ENCODE measurements at places on chromosomes 5 and 9.

DNA sequence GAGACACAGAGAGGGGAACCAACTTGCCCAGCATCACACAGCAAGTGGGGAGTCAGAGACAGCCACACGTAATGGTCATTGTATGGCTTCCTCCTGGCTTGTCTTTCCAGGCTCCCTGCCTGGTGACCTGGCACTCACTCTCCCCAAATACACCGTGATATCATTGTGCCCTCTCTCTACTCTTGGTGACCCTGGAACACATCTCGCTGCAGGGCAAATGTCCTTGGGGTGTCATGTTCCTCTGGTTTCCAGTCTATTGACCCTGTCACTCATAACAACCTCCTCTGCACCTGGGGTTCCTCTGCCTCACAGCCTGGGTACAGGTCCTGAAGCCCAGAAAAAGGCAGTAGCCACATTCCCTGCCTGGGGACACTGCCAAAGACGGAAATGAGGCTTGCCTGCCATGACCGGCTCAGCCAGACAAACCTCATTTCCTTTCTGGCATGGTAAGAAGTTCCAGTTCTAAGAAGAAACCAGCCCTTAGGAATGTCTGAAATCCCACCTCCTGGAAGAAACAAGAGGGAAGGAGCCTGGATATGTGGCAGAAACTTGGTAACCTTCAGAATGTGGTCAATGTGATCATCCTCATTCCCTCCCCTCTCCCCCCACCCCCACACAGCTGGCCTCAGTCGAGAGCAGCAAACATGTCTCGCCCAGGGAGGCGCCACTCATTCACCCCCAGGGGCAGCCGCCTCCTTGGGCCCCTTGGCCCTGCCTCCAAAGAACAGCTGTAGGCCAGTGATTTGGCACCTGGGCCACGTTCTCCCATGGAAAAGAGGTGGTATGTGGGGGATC, 30.6 kb upstream of the SMU1 start:
- DNase-seq = peak; percentile 44

DNA sequence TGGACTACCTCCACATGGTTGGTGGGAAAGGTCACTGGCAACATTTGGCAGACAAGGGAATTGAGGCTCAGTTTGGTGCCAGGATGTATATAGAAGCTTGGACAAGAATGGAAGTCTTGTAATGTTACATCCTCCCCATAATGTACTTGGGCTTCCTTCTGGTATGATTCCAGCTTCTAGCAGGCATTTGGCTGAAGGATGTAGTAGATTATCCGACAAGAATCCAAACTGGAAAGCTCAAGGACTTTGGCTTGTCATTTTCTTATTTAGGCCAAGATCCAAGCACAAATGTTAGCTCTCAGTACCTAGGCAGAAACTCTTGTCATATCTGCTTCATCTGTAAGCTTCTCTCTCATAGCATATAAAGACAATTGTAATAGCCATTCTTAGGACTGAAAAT, 209.1 kb downstream of the MAPKAP1 start:
- peak; percentile 53 for DNase-seq

DNA sequence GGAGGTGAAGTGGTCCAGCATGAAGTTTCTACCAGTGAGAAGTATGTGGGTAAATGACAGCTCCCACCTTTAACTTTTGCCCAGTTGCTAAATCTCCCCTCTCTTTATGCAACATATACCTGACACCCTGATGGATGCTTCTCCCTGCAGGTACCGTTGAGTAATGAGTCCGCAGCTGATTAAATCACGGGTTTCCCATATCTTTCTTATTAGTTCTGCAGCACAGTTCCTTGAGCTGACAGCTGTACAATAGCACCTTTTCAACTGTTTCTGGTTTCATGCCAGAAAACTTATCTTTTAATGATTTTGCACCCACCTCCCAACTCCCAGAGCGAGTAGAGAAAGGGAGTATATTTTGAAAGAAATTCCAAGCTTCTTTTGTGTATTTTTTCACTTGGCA, 161.0 kb upstream of the TUT7 start:
- peak; percentile 34 for DNase-seq

DNA sequence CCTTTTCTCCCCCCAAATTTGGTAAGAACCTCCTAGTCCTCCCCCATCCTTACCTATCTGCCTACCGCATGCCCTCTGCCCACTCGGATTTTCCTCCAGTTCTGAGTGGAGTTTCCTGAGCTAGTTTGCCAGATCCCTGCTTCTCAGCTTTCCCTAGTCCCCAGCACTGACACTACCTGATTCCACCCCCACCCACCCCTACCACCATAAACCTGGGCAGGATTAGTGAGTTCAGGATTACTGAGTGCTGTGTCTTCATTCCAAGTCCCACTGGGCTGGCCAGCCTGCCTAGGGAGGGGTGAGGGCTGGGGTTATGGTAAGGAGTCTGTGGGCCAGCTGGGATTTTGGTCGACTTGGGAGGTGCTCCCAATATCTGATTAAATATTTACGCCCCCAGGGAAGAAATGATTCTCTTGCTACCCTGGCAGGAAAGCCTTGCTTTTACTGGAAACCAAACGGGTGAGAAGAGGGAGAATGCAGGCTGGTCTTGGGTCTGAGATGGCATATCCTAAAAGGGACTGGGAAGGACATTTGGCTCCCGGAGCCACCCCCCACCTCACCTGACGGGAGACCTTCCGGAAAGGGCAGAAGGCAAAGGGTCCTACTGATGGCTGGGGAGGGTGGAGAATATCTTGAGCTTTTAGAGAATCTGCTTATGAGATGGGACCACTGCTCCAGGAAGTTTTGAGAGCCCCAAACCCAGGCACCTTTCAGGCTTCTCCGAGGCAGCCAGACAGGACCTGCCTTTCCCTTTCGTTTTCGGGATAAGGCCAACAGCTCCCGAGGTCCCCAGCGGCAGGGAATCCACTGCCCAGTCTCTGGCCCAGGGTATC, 3.7 kb downstream of the PITX1 start:
- no peak for DNase-seq

GRCh38 chr9:137381501-137382443, 41.2 kb downstream of the EXD3 start:
- no peak for DNase-seq

GRCh38 chr5:90802474-90803317, 244.1 kb downstream of the ADGRV1 start:
- peak; percentile 38 for DNase-seq

DNA sequence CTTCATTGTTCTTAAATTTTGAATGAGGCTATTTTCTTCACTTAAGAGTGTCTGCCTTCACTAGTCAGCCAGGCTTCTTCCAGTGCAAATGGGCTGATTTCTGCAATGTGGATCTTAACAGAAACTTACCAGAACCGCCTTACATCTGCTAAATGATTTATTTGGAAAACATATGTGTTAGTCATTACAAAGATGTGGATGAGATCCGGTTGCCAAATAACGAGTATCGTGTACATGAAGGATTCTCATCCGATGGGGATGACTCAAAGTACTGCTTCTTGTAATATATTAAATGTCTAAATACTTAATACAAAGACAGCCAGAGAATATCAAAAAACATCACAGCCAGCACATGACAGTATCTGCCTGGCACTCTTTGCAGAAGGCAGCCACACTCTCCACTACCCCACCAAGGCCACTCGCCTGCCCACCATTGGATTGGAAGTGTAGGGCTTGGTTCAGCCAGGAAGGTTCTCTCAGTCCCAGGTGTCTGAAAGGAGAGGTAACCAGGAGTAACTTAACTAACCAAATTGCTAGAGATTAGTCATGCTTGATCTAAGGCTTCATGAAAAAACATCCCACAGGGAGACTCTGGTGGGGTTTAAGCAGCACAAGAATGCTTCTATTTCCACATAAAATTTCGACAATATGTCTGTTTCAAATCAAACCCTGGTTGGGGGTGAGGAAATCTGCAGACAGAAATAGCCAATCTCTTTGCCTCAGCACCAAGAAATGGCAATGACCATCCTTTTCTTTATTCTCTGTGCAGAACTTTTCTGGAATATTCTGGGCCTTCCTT, 174.8 kb downstream of the GADD45G start:
- DNase-seq = peak; percentile 38

DNA sequence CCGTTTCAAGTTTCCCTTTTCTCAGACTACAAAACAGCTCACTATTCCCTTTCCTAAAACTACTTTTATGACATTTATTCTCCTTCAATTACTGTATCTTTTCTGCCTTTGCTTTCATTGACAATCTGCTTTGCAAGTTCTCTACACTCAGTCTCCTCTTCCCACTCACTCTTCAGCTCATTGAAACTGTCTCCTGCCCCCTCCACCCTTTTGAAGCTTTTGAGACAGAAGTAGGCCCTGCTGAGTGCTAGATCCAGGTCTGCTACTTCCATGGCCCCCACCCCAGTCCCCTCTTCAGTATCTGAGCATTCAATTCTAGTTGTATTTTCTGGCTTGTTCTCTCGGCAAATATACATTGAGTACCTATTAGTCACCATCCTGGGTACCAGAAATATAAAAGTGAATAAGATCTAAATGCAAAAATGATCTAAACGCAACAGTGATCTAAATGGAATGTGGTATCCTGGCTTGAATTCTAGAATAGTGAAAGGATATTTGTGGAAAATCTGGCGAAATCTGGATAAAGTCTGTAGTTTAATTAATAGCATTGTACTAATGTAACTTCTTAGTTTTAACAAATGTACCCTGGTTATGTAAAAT, 58.4 kb downstream of the OR2K2 start:
- no peak for DNase-seq

- no peak for DNase-seq
These were observed 21.3 kb downstream of the HTR4 start for GRCh38 chr5:148633067-148633377.

DNA sequence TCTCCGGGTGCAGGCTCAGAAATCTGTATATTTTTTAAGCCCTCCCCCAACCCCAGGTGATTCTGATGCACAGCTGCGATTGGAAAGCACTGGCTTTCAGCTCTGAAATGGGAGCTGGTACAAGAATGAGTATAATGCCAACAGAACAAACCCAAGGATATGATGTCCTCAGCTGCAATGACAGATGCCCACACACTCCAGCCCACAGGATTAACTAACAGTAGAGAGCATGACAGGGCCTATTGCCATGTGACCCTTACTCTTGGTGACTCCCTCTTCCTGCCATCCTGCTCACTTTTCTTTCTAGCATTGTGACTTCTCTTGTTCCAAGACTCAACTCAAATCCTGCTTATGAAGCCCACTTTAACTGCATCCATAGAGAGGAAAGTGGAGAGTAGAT, 174.5 kb downstream of the FGF18 start:
- DNase-seq = no peak

DNA sequence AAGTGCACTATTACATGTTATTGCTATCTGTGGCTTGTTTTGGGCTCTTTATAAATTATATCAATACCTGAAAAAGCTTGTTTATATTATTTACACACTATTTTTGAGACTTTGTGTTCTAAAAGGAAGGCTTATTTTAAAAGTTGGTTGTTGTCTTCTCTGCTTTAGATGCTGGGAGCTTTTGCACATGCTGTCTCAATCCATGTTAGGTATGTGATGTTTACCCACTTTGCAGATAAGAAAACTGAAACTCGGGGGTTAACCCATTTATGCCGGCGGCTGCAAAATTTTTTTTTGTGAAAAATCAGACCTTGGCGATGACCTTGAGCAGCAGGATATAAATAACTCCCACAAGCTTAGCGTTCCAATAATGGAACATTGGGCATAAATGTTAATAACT, 212.9 kb downstream of the RANBP17 start:
- no peak for DNase-seq

- no peak for DNase-seq
These were observed 810.4 kb upstream of the GRAMD2B start for GRCh38 chr5:125612776-125613175.

- DNase-seq = no peak
These were observed 160.6 kb downstream of the OLFM1 start for GRCh38 chr9:135248111-135248510.

DNA sequence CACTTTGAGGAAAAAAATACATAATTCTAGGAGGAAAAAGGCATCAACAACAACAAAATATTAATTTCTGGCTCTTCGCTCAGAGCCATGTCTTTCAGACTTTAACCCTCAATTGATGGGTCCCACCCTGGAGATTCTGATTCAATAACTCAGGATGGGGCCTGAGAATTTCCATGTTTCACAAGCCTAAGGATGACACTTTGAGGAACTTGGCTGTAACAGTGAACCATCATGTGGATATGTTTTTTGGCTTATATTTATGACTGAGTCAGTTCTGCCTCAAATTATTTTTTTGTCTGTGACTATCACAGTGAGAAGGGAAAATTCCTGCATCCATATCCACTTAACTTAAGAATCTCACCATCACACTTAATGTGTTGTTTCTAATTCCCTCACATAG, 504.6 kb downstream of the RASEF start:
- DNase-seq = no peak

GRCh38 chr5:37738057-37738691, 101.7 kb downstream of the GDNF start:
- peak; percentile 7 for DNase-seq

- DNase-seq = no peak
These were observed 46.8 kb upstream of the FER start for GRCh38 chr5:108700930-108701329.

- no peak for DNase-seq
These were observed 173.3 kb downstream of the PALM2AKAP2 start for GRCh38 chr9:109953300-109953699.

GRCh38 chr9:126379661-126380360, 53.2 kb downstream of the MVB12B start:
- DNase-seq = no peak

GRCh38 chr5:142971303-142972013, 201.3 kb downstream of the ARHGAP26 start:
- no peak for DNase-seq

- peak; percentile 16 for DNase-seq
These were observed 122.8 kb downstream of the TMEM161B start for GRCh38 chr5:88145611-88146467.

DNA sequence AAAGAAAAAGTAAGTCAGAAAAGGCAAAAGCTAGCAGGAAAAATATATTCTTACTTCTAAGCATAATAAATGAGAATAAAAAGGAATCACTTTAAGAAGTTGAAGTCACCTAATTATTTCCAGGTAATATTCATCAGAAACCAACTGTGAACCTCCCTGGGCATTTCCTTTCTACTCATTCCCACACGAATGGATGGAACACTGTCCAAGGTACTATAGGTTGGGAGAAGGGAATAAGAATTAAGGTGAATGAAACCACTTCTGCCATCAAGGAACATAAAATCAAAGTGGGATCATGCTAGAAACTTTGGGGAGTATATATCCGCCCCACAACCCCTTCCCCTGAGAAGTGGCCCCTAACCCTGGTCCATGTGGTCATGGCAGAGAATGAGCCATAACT, 41.6 kb downstream of the PRELID2 start:
- DNase-seq = no peak
